Aorta (tissue), 5 donors: ENCODE measurements at places on chromosomes 3 and 15. TPM values are rescaled to one million over a fixed set of nuclear protein-coding genes. Genes with fewer than 3 reads are reported as not detected.

GRCh38 chr3:179418610-179419009 lies 32.7 kb downstream of the GNB4 start:
- no peak for DNase-seq

GNAT1 gene
- total RNA-seq = not detected

OR5H14 gene
- total RNA-seq = not detected

DNA sequence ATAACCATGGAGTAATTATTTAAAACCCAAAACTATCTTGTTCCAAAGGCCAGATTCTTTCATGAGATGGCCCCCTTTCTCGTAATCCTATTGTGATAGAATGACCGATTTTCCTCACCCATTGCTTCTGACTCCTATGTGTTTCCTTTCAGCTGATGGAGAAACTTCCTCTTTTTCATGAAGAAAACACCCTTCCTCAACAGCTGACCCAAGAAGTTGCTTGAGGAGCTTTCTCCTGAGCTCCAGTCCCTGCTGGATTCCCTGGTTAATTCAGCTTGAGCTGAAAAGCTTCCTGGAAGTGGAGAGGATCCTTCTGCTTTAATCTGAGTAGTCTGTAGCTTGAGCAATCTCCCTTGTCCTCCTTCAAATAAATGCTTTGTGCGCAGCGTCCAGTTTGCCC lies 75.0 kb downstream of the BFSP2 start:
- DNase-seq = no peak

DNA sequence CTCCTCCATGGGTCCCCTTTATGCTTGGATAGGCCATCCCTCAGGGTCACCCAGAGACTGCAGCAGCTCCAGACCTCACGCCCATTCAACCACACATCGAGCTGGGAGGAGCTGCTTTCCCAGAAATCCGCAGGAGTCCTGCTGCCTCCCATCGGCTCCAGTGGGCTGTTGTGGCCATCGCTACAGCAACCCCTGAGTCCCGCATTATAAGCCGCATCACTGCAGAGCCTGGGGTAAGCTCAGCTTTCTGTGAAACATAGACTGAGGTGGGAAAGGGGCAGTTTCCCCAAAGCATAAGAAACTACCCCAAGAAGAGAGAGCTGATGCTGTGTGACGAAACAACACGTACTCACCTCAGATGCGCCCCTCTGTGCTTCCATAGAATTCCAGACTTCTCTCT lies 35.7 kb downstream of the MRPL46 start:
- no peak for DNase-seq

- DNase-seq = peak; percentile 82
Measured at GRCh38 chr3:186746008-186746407, 28.8 kb downstream of the KNG1 start.
